ENCODE measurements at places on chromosomes 11 and 22. TPM values are rescaled to one million over a fixed set of nuclear protein-coding genes. Genes with fewer than 3 reads are reported as not detected.

Gene ADORA2A
- total RNA-seq = 0.93 TPM

Gene CDHR5
- total RNA-seq = not detected

Gene BIRC3
- total RNA-seq = 4.0 TPM

Gene AMOTL1
- 15.0 TPM for total RNA-seq

Gene DDI1
- total RNA-seq = not detected

Gene SUSD2
- total RNA-seq = 0.69 TPM

Gene KRTAP5-10
- not detected for total RNA-seq

Gene RGL4
- not detected for total RNA-seq

Gene MS4A14
- not detected for total RNA-seq

Gene VPREB3
- total RNA-seq = not detected

Gene GTSE1
- total RNA-seq = 13.1 TPM

Gene MS4A12
- not detected for total RNA-seq

Gene BCO2
- 1.5 TPM for total RNA-seq

Gene MYO7A
- 0.31 TPM for total RNA-seq

Gene AHNAK
- total RNA-seq = 261 TPM

Gene OR52I2
- total RNA-seq = not detected

Gene MUC6
- not detected for total RNA-seq

Gene SLC7A4
- 2.2 TPM for total RNA-seq

Gene CYTH4
- not detected for total RNA-seq

Gene C11orf16
- not detected for total RNA-seq

Gene SOX10
- 296 TPM for total RNA-seq

Gene SLC5A1
- total RNA-seq = under 0.01 TPM

All from melanocyte of skin (primary cell).